Skeletal muscle cell (primary cell): ENCODE measurements at places on chromosomes 1 and 21.

DNA sequence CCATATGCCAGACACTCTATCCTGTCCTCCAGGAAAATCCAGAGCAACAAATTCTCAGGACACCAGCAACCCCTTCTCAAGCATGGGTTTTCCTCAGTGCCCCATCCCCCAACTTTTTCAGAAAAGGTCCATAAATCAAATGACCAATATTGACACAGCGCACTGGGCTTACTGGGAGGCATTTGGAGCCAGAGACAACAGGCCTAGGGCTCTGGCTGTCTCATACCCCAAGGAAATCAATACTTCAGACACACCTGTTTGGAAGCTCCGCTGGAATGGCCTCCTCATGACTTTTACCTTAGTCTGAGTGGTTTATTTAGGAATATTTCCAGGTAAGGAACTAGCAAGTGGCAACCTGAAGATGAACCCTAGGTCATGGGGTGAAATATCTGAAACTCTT, 66.9 kb upstream of the TNR start:
- no peak for DNase-seq

DNA sequence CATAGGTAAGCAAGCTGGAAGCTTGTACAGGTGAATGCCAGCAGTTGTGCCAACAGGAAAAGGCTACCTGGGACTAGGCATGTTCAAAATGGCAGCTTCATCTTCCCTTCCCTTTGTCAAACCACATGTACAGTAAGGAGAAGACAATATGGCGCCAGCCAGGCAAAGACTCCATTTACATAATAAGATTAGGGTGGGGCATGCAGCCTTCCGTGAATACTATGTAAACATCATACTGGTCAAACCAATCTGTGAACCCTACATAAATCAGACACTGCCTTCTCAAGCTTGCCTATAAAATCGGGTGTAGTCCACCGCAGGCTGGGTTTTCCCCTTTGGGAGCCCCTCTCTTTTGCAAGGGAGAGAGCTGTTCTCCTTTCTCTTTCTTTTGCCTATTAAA, 24.6 kb downstream of the ATF3 start:
- no peak for DNase-seq

GRCh38 chr1:58515794-58516401, 30.6 kb downstream of the OMA1 start:
- peak; percentile 44 for DNase-seq

- DNase-seq: no peak
These were observed 30.4 kb downstream of the CDC14A start for GRCh38 chr1:100382657-100383056.

DNA sequence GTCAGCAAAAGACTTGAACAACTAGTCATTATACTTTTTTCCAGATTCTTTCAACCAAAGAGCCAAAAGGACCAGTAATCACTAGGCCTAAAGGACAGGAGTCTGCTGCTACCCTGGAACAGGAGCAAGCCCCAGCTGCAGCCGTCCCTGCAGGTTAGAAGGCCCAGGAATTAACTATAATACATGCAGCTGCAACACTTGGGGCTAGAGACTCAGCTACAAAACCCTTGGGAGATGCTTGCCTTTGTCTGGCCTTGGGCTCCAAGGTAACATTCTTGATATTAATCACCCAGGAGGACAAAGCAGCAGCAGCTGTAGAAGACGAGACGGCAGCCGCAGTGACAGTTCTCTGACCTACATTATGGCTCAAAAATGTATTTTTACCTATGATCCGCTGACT, 841.2 kb upstream of the ADGRL4 start:
- DNase-seq: no peak

DNA sequence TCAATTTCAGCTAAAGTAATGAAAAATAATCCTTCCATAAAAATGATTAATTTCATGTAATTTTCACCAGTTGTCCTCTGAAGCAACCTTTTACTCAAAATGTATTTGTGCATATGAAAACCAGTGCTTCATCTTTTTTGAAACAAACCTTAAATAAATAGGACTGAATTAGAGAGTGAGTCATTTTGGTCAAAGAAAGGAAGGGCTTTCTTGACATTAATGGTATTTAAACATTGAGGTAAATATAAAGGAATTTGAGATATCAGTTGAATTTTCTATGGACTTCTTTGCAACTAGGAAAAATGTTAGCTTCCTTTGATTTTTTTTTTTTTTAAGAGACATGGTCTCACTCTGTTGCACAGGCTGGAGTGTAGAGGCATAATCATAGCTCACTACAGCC, 38.7 kb downstream of the SNX7 start:
- DNase-seq: no peak

- DNase-seq: peak; percentile 58
These were observed 121.0 kb upstream of the IRF2BP2 start for GRCh38 chr1:234730770-234731568.

GRCh38 chr1:226814751-226815537, 55.5 kb upstream of the PSEN2 start:
- peak; percentile 52 for DNase-seq

DNA sequence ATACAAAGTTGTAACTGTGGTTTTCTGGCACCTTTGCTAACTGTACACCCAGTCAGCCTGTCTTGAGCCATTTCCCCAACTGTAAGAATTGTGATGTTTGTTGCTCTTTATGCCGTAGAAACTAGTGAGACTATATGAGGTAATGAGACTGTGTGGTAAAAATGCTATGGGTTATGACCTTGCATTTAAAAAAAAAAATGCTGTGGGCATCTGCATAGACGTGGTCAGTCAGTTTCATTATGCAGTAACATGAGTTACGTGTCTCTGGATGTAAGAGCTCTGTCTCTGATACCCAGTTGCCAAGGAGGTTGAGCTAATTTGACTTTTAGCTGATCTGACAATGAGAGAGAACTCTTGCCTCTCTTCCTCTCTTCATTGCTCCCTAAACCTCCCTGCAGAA, 80.6 kb upstream of the LAMC2 start:
- DNase-seq: peak; percentile 43

DNA sequence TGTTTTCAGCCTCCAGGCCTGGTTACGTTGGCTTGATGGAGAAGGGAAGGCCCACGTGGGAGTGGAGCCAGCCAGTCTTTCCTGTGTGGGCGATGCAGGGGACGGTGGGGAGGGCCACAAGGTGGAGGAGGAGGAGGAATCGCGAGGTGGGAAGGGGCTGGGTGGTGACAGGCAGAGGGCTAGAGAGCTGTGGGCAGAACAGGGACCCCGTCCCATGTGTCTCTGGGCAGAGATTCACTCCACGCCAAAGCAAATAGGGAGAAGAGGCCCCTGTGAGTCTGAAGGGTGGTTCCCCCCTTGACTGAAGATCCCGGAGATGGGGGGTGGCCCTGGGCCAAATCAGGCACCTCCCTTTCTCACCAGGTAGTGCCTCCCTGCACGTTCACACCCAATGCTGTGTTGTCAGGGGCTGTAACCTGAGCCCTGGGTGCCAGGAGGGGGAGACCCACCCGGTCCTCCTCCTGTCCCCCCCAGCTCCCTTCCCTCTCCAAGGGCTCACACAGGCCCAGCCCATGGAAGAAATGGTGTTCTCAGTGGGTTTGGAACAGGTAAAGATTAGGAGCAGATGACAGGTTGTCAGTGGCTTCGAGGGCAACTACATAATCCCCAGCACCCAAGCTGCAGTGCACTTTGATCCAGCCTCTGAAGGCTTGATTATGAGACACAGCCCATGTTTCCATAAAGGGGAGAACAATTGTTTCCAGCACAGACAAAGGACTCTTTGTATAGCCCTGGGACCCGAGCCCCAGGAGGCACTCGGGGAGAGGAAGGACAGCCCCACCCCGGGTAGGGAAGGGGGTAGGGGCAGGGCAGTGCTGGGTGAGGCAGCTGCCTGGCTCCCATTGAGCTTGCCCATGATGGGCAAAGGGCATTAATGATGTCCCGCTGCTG, 37.7 kb upstream of the GPR37L1 start:
- no peak for DNase-seq

- DNase-seq: peak; percentile 51
These were observed 710 bp upstream of the HYI start for GRCh38 chr1:43454270-43455011.

DNA sequence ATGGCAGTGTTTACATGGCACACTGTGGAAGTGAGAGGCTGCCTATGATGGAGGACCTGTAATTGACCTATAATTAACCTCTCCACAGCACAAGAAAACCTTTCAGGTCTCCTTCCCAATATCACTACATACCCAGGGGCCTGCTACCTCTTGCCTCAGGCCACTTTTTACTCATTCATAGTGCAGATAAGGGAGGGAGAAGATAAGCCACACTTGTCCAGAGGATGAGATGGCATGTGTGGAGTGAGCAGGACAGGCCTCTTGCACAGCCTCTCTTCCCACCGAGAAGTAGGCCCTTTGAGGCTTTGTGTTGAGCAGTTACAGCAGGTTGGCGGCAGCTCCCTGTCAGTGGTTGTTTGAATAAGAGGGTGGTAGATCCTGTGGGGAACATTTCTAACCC, 31.1 kb upstream of the IKBKE start:
- no peak for DNase-seq

GRCh38 chr1:26833432-26834405, 7.2 kb downstream of the ZDHHC18 start:
- no peak for DNase-seq

DNA sequence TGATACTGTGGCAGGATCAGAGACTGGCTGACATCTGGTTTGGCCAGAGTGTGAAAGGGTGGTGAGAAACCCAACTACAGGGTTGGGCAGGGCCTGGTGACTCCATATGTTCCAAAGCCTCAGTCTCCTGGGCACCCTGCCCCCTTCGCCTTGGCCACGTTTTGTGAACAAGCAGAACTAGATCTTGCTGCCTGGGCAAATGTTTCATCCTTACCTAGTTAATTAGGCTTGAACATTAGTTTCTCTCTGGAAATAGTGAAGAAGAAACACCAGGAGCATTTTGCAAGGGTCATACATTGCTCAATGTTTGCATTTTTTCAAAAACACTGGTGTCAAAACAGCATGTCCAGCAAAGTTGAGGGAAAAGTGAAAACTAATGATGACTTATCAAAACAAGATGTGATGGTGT, 60.5 kb downstream of the MAP3K7CL start:
- peak; percentile 85 for DNase-seq

GRCh38 chr1:225877580-225877979, 4.6 kb downstream of the TMEM63A start:
- no peak for DNase-seq

DNA sequence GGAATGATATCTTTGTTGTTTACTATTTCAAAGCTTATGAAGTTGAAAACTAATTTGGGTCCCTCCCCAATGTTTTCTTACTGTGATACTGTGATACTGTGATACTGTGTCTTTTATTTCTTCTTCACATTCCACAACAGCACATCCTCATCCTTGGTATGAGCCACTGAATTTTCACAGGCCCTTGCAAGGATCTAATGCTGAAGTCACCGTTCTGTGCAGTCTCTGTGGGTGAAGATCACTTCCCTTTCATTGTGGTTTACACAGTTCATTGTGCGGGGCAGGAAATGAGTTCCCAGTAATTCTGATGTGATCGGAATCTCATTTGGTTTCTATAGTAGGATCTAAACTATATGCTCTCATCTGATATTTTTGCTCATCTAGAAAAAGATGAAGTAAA, 32.1 kb upstream of the PAXBP1 start:
- no peak for DNase-seq

- DNase-seq: no peak
These were observed 151.6 kb downstream of the KCNJ6 start for GRCh38 chr21:37764691-37765090.

GRCh38 chr1:41280202-41281032, 38.3 kb upstream of the SCMH1 start:
- DNase-seq: no peak

DNA sequence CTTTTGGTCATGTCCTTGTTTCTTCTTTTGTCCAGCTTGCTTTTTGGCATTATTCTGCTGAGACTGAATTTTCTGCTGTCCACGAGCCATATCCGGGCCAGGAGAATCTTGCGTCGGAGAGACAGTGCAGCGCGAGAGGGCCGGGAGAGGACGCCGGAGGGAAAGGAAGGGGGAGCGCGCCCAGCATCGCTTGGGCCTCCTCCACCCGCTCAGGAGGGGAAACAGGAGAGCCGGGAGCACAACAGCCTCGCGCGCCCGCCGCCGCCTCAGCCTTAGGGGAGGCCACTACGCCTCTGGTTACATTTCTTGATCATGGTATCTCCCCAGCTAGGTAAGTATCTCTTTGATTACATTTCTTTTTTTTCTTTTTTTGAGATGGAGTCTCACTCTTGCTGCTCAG, 7.4 kb upstream of the DEGS1 start:
- no peak for DNase-seq

- no peak for DNase-seq
These were observed 27.6 kb downstream of the INPP5B start for GRCh38 chr1:37919277-37919676.

GRCh38 chr1:10787286-10787685, 9.2 kb downstream of the CASZ1 start:
- no peak for DNase-seq

DNA sequence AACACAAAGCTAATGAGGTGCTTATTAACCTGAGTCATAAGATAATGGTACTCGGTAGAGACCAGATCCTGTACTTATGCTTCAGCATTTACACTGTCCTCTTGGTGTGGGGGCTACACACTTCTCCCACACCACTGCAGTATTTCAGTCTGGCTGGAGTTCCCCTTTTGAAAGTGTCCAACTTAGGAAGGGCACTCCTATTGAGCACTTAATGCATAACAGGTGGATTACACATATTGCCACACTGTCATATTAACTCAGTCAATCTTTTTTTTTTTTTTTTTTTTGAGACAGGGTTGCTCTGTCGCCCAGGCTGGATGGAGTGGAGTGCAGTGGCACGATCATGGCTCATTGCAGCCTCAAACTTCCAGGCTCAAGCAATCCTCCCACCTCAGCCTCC, 1.5 kb downstream of the GPATCH4 start:
- DNase-seq: no peak

DNA sequence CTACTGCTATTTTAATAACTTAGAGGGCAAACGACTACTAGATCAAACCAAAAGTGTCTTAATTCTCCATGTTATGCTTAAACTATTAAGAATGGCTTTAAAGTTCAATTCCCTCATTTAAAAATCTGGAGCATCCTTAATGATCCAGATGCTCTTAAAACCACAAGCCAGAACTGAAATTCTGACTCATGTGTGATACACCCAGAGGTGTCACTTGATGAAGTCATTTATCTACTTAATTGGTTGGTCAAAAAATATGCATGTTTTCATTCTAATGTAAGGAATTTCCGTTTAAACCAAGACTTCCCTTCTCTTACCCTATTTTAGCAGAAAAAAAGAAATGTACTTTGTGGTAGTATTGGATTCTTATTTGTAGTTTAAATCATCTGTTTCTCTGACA, 1261.2 kb upstream of the B3GALT2 start:
- DNase-seq: peak; percentile 1

DNA sequence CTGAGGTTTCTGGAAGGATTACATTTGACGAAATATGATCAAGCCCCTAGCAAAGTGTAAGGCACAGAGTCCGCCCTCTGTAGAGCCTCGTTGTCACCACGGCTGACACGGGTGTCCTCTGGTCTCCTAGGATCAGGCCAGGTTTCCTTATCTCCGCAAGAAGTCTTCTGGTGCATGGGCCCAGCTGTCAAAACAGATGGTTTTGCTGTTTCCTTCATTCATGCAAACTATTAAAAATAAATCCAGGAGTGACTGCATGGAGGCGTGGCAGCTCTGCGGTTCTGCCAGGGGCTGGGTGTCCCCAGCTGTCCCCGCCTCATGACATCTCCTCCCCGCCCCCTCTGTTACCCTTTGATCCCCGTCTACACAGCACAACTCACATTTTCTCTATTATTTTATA, 209.0 kb downstream of the DYRK1A start:
- DNase-seq: no peak
